ENCODE measurements at places on chromosomes 3 and 15.

DNA sequence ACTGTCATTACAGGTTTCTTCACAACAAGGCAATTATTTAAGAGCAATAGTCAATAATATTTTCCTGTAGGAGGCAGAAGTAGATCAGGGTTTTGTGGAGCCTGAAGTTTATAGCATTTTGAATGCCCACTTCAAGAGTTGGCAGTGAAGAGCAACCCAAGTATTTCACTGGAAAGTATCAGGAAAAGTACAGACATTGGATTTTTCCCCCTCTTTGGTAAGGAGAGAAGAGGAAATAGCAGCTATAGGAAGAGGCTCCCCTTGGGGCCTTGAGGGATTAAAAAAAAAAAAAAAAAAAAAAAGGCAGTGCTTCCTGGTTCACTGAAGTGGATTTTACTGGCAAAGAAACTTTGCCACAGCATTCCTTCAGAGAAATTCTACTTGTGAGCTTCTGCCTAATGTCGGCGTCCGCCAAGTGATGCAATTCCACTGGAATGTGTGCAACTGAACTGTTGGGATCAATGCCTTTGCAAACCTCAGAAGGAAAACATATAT is 5.7 kb upstream of the CNTN6 start:
- DNase-seq = no peak

DNA sequence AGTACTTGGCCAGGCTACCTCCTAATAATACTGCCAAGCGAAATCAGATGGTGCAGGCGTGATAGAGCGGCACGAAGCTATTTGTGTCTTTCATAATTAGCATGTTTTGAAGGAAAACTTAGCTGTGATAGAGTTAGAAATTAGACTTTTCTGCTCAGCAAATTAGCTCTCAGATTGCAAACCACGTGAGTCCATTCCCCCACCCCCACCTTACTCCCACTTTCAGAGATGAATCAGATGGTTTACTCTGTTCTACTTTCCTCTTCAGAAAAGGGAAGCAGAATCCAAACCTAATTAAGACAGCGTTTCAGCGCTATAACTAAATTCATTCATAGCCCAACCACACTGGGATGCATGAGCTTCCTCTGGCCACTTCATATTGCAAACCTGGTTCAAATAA is 214.6 kb downstream of the SLCO3A1 start:
- DNase-seq = peak; percentile 35

- DNase-seq = no peak
These were observed 41.3 kb upstream of the TRIM42 start for GRCh38 chr3:140636406-140637138.

- DNase-seq = no peak
These were observed 164.9 kb downstream of the THSD4 start for GRCh38 chr15:71280206-71280605.

DNA sequence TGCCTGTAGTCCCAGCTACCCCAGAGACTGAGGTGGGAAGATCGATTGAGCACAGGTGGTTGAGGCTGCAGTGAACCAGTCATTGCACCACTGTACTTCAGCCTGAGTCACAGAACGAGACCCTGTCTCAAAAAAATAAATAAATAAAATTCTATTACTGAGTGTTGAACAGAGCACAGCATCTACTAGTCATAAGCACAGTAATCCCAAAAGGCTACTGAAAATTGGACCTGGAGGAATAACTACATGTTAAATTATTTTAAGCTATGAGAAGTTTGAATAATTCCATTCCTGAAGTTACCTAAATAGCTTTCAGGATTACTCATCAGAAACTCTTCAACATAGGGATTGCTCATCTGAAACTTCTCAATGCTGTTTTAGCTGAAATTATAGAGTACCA is 43.4 kb downstream of the ARMC8 start:
- DNase-seq = peak; percentile 36

DNA sequence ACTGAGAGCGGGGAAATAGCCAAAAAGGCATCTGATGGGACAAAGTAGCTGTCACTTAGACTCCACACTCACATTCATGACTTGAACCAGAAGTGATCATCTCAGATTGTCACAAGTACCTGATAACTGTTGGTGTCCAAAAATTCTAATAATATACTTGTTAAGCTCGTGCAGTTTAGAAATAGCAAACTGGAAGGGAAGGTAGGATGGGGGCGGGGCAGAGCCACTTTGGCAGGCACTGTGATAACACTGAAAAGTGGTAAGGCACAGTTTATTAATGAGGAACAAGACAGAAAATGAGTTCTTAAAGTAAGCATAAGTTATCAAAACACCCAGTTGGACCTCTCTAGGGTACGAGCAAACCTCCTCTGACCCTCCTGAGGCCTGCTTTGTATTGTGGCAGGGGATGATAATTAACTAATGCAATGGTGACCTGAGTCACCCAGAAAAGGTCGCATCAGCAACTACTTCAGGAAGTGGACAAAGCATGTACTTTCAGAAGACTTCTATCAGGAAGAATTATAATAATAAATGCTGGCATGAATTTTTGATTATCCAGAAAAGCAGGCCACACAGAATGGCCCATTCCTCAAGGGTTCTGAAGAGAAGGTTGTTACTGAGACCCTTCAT is 54.4 kb downstream of the ADCY5 start:
- DNase-seq = no peak

- no peak for DNase-seq
These were observed 3.2 kb downstream of the UBE3A start for GRCh38 chr15:25435474-25436243.

GRCh38 chr3:64133272-64133671 is 92.0 kb downstream of the PRICKLE2 start:
- DNase-seq = no peak

GRCh38 chr15:85284497-85284896 is 95.9 kb upstream of the AKAP13 start:
- DNase-seq = no peak

DNA sequence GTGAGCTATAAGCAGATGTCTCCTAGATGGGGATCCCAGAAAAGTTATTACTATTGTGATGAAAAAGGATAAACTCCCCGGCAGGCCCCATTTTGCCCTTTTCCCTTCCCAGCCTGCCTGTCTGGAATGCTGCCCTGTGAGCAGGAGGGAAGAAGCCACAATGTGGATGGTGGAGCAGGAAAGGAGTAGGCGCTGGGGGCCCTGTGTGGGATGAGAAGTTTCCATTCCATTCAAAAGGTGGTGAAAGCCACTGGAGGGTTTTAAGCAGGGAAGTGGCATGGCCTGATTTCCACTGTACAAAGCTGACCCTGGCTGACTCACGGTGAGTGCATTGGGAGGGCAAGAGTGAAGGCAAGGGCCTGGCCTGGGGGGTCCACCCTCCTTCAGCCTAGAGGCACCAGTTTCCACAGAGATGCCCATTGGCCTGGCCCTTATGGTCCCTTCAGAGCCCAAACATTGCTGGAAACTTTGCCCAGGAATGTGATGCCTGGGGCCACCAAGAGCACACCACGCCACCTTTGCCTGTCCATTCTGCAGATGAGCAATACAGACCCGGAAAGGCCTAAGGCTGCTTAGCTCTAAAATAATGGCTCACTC is 206.9 kb downstream of the RPLP1 start:
- no peak for DNase-seq

Measured in putamen (tissue), 1 donor.